H7 (cell line): ENCODE measurements at places on chromosomes 6 and 20.

- no peak for DNase-seq
These were observed 45.3 kb upstream of the SMIM8 start for GRCh38 chr6:87277123-87277522.

DNA sequence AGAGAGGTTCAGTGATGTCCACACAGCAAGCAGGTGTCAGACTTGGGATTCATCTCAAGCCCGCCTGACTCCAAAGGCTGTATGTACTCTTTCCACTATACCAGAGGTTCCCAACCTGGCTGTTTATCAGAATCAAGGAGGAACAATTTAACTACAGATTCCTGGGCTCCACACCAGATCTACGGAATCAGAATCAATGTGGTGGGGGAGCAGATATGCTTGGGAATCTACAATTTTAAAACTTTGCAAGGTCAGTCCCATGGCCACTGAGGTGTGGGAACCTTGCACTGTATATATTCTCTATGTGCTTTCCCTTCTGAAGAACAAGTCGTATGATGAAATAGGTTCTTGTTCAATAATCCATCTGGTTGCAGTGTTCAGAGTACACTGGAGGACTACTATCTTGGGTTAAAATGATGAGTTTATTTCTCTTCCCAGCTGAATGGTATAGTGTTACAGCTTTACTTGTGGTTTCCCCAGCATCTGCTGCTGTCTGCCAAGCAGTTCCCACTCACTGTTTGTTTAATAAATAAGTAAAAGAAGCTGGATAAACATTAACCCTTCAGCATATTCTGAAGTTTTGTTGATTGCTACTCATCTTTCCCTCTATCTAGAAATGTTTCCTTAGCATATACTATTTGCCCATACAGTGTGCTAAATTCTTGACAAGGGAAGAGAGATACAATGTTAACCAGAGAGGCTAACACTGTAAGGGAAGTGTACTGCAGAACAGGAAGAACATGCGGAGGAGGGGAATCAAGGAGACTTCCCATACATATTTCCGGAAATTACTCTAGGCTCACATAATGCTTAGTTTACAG, 9.9 kb downstream of the TTI1 start:
- DNase-seq: no peak

- DNase-seq: peak; percentile 83
These were observed 32.5 kb upstream of the MCUR1 start for GRCh38 chr6:13846841-13847240.

DNA sequence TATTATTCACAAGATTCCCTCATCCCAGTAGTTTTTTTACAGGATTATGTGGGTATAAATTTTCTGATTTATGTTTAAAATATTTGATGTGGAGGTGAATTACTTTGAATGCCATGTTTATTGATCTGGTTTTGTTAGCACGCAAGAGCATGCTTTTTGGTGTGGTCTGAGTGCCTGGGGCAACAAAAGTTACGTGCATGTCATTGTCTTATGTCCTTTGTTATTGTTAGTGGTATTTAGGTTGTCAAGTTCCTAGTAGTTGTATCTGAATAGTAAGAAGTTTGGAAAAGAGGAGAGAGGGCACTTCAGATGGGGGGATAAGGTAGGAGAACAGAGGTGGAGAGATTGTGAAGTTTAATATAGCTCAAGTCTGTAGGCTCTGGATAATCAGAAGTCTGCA, 95.0 kb downstream of the ATRN start:
- DNase-seq: no peak

DNA sequence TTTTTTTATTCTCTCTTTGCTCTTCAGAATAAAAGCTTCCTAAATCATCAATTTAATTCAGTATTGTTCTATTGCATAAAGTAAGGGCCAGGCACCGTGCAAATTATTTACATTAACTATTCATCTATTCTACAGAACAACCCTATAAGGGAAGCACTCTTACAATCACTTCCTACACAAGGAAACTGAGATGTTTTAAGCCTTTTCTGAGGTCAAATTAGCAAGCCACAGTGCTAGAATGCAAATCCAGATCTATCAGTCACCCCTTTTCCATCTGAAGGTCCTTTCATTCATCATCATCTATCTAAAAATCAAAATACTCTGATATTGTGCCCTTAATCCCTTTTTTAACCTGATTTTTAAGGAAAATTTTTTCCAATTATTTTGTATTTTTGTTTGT, 31.2 kb downstream of the FRK start:
- no peak for DNase-seq

DNA sequence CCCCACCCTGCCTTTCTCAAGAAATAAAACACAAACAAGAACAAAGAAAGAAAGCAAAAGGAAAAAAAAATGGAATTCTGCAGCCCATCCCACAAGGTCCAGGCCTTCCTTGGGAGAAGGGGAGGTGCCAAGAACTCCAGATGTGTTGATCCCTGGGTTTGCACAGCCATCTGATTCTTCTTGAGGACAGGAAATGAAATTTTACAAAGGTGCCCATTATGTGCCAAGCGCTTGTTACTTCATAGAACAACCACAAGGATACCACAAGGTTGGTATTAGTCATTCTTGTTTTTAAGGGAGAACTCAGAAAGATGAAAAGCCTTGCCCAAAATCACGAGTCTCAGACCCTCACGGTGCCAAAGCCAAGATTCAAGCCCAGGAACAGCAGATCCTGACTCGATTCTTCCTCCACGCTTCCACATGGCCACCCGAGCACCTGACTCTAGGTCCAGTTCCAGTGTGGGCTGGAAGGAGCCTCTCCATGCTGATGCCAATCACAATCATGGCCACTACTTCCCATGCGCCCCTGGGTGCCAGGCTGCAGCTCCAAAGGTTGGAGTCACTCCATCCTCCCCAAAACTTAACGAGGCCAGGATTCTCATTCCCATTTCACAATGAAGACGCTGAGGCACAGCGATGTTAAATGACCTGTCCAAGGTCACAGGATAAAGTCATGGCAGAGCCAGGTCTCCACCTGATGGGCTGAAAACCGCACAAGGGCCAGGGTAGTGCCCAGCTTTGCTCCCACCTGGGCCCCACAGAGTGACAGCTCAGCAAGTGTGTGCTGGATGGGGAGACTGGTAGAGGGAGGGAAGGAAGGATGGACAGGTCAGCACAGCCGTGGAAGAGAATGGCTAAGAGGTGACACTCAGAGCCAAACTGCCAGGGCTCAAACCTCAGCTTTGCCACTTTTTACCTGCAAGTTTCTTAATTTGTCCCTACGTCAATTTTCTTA, 66.7 kb upstream of the TOP1 start:
- no peak for DNase-seq

DNA sequence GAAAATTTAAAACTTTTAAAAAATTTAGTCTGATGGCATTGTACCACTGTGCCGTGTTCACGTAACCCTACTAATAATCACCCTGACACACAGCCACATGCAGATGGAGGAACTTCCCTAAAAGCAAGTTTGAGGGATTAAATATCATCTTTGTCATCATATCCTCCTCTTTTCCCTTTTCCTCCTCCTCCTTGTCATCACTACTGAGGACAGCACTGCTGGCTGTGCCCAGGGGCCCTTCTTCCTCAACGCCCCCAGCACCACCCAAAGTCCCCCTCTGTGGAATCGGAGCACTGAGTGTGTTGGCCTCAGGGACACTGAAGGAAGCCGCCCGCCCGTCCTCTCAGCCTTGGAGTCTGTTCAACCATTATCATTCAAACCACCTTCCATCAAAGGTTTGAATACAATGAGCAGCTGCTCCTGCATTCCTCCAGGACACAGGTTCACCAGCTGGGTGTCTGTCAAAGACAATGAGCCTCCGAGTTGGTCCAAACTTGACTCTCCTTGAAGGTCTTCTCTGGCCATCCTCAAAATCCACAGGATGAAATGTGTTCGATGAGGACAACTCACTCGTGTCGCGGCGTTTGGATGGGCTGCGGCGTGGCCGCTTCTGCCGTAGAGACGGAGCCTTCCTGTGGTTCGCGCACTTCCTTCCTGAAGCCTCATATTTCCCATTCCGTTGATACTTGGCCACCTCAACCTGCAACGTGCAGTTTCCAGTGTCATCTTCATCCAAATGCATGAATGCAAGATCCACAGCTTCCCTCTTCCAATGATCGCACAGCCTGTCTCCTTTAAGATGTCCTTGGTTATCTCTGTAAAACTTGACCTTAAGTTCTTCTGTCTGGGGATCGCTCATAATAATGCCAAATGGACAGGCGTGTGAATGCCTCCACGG, 23.3 kb downstream of the NQO2 start:
- DNase-seq: peak; percentile 58

DNA sequence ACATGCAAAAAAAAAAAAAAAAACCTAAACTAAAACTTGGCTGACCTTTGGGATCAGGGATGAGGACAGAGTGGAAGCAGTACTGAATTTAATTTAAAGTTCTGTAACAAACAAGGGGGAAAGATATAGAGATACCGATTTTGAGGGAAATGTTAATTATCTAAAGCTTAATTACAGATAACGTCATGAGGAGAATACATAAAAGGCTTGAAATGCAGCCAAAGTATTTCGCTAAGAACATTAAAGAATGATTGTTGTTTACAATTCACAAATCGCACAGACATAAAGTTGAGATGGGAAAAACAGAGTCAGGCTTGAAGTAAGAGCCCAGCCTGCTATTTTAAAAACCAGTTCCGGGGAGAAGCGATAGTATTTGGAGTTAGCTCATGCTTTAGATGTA, 208.0 kb upstream of the SASH1 start:
- no peak for DNase-seq

GRCh38 chr20:7967199-7967844, 27.1 kb upstream of the HAO1 start:
- DNase-seq: no peak

GRCh38 chr20:63232235-63233060, 3.3 kb upstream of the BIRC7 start:
- DNase-seq: no peak

- no peak for DNase-seq
These were observed 123.0 kb downstream of the HMGCLL1 start for GRCh38 chr6:55456016-55456415.

GRCh38 chr6:2651961-2652360, 98.8 kb downstream of the MYLK4 start:
- no peak for DNase-seq

- DNase-seq: no peak
These were observed 973 bp downstream of the CD40 start for GRCh38 chr20:46119028-46119546.

DNA sequence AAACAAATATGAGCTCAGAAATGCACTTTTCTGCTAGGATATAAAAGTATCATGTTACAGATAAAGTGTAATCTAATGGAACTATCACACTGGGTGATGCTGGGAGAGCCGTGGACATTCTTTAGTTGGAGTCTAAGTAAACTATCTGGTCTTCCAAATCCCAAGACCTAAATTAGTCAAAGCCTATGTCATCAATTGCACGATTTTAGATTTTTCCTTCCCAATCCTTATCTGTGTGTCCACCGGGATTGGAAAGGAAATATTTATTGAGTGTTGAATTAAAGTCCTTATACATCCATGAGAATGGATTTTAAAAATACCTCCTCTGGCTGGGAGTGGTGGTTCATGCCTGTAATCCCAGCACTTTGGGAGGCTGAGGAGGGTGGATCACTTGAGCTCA, 19.6 kb upstream of the MRAP2 start:
- DNase-seq: no peak

GRCh38 chr20:62768551-62769287, 27.6 kb upstream of the MRGBP start:
- peak; percentile 79 for DNase-seq

- no peak for DNase-seq
These were observed 737.7 kb downstream of the FRK start for GRCh38 chr6:115323001-115323400.

DNA sequence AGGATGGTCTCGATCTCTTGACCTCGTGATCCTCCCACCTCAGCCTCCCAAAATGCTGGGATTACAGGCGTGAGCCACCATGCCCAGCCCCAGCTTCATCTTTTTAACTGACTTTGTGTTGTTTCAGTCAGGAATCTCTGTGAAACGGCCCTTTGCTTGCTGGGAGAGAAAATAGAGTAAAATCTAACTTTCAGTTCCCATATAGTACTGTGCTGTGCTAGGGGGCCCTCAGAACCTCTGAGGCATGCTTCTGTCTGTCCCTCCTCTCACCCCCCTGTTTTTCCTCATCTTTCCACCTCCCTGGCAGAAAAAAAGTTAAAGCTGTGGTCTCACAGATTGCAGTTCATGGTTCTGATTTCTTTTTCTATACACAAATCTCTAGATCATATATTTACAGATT, 48.4 kb downstream of the LRP11 start:
- no peak for DNase-seq

- no peak for DNase-seq
These were observed 271.6 kb upstream of the BMP2 start for GRCh38 chr20:6495907-6496306.

DNA sequence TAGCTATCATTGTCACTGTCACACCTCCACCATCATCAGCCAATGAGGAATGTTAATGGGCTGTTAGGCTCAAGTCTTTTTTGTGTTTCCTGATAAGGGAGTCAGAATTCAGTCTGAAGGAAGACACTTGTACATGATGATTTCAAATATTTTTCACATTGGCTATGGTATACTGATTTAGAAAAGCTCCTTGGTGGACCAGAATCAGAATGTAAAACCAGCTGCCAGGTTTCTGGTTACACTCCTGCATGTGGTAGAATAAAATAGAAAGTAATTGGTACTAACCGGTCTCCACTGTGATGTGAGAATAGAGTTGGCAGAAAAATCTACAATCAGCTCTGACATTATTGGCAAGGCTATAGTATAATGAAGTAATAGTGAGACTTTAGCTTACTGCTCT, 10.7 kb downstream of the COL9A1 start:
- DNase-seq: no peak

DNA sequence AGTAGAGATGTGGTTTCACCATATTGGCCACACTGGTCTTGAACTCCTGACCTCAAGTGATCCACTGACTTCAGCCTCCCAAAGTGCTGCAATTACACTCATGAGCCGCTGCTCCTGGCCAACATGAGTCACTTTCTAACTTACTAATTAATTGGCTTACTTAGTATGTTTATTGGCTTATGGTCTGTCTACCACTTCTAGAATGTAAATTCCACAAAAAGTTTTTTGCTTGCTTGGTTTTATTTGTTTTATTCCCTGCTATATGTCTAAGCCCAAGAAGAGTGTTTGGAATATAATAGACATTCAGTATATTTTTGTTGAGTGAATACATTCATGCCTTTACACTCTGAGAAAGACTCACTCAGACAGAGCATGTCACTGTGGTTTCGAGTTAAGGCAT, 86.0 kb downstream of the SAMD3 start:
- DNase-seq: no peak

DNA sequence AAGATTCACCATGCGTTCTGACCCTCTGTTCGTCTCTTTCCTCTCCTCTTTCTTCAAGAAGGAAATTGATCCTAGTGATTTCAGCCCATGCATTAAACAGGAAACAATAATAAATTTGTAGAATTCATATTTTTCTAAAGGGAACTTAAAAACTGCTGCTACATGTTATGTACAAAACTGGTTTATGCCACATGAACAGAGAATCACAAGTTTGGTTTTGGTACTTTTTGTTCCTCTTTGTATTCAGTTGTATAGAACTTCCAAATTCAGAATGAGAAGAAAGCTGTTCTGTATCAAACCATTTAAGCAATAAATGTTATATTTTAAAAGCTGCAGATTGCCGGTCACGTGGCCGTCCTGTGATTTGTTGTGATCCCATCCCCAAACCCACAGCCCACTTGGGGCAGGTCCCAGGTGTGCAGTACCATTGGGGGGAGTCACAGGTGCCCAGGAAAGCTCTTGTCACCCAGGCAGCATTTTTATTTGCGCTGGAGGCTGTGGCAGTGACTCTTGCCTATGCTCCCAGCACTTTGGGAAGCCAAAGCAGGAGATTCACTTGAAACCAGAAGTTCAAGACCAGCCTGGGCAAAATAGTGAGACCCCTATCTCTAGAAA, 61.2 kb downstream of the SSR1 start:
- DNase-seq: no peak

- no peak for DNase-seq
These were observed 149.4 kb downstream of the SMOC2 start for GRCh38 chr6:168590406-168590805.
